ENCODE measurements at places on chromosomes 1 and 21.
A peak's percentile ranks its signal among the peaks of the same experiment; 100 is the strongest.

GRCh38 chr1:14778541-14778897 lies 180.0 kb downstream of the KAZN start:
- no peak for DNase-seq

DNA sequence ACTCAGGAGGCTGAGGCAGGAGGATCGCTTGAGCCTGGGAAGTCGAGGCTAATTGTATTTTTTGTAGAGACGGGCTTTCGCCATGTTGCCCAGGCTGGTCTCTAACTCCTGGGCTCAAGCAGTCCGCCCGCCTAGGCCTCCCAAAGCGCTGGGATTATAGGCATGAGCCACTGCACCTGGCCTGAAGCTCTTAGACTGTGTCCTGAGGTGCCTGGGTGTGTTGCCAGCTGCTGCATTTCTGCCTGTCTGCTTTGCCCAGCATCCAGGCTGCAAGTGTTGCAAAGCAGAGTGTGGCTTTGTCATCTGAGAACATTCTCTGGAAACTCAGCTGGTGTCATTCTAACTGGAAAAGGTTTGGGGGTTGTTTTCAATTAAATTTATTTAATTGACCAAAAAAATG lies 105.0 kb downstream of the HUNK start:
- no peak for DNase-seq

DNA sequence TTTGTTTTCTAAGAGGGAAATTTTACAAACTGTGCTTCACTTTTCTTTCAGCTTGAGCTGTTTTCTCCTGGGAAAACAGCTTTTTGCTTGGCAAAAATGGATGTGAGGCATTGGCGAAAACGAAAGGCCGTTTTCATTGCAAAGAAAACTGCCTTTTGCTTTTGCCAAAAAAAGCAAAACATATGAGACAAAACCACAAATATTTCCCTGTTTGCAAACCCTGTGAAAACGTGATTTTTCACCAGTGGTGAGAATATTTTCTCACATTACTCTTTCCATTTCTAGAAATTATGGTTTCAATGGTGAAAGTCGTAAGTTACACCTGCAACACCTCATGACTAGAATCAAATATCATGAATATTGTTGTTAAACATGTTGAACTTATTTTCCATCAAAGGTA lies 74.0 kb upstream of the ZBTB18 start:
- DNase-seq = no peak

DNA sequence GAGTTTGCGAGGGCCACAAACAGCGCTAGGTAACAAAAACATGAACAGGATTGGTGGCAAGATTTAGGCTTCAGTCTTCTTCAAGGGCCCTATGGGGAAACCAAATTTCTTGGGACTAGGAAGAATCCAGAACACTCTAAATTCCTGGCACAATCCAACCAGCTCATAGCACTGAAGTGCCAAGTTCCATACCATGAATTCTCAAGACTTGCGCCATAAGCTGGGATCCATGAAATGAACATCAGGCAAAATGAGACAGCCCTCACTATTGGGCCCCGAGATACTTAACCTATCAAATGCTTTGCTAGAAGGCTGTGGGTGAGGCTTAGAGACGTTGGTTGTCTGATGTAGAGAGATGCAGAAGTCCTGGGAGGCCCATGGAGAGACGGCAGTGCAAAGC lies 322.1 kb downstream of the PAPPA2 start:
- DNase-seq = no peak

- DNase-seq = no peak
These were observed 22.8 kb downstream of the TMEM50A start for GRCh38 chr1:25360596-25361581.

GRCh38 chr1:185314411-185314810 lies 2.6 kb downstream of the IVNS1ABP start:
- peak; percentile 26 for DNase-seq
